ENCODE measurements at places on chromosomes 12 and 14.
A peak's percentile ranks its signal among the peaks of the same experiment; 100 is the strongest.

DNA sequence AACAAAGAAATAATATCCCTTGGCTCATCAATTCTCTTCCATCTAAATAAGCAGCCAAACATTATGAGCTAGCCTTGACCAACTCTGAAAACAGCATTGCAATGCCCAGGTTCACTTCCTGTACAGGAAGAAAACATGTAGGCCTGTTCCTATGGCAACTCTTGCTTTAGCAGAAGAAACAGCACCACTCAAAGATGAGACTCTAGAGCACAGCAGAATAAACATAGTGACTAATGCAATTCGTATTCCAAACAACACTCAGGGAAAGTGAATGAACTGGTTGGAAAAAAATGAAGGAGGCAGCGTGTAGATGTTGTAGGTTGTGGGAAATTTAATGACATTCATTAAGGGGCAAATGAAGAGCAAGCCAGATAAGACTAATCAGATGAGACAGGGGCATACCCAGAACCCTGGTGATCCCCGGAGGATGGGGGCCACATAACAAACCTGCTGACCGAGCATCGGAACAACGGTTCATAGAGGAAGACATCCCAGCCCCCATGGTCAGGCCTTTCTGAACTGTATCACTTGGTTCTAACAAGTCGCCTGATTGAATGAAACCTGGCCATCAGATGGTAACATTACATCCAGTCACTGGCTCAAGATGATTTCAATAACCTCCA is 9.0 kb downstream of the ARHGDIB start:
- DNase-seq = peak; percentile 90

DNA sequence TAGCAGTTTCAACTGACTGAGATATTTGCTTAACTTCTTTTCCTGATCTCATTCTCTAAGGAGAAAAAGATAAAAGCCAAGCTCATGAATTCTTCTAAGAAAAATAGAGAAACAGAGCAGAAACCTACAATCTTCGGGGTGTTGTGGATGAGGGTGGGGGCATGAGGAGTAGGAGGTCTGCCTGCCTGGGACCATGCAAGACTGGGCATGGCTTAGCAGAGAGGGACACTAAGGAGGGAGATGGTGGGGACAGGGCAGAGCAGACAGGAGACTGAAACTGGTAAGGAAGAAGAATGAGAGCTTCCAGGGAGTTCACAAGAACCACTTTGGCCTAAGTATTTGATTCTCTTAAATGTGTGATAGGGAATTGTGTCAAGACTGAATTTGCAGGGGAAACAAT is 188.0 kb downstream of the CFAP54 start:
- DNase-seq = no peak

GRCh38 chr12:47276621-47277309 is 197.0 kb upstream of the AMIGO2 start:
- DNase-seq = peak; percentile 90

- no peak for DNase-seq
These were observed 8.0 kb upstream of the MYH7 start for GRCh38 chr14:23443411-23443812.

DNA sequence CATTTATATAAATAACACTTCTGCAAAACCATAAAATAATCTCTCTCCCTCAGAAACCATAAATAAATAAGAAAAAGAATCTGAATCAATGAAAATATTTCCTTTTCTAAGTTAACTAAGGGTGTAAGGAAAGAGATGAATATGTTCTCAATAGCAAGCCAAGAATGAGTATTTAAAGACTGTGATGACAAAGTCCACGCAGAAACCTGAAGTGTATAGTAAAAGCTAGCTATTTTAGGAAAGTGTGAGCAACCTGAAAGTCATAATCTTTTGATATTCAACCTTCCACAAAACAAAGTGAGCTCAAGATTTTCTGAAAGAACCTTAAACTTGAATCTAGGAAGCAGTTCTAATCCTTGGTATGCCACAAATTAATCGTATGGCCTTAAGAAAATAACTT is 15.9 kb downstream of the EIF2S3B start:
- no peak for DNase-seq

DNA sequence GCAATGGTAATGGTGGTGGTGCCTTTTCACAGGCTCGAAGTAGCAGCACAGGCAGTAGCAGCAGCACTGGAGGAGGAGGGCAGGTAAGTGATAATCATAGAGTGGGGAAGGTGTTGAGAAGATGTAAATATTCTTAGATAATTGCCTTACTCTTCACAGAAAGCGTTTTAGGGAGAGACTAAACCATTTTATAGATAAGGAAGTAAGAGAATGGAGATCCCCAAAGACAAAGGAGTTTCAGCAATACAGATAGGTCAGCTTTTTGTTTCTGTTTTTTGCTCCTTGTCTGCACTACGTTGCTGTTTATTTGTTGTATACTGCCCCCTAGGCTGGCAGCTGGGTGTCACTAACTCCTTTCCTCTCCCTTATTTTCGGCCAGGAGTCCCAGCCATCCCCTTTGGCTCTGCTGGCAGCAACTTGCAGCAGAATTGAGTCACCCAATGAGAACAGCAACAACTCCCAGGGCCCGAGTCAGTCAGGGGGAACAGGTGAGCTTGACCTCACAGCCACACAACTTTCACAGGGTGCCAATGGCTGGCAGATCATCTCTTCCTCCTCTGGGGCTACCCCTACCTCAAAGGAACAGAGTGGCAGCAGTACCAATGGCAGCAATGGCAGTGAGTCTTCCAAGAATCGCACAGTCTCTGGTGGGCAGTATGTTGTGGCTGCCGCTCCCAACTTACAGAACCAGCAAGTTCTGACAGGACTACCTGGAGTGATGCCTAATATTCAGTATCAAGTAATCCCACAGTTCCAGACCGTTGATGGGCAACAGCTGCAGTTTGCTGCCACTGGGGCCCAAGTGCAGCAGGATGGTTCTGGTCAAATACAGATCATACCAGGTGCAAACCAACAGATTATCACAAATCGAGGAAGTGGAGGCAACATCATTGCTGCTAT is 2.0 kb downstream of the SP1 start:
- DNase-seq = peak; percentile 72

DNA sequence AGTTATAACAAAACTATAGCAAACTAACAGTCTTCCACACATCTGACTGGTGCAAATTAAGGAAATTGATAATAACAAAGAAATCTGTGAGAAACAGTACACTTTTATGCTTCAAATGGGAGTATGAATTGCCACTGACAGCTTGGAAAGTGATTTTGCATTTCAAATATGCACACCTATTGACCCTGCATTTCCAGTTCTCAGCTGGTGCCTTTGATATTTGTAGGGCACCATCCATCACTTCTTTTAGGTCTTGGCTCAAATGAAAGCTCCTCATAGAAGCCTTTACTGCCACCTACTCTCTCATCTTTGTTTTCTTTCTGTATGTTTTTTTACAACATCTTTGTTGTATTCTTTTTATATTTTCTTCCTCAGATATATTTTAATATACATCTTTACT is 125.1 kb downstream of the ST8SIA1 start:
- no peak for DNase-seq

DNA sequence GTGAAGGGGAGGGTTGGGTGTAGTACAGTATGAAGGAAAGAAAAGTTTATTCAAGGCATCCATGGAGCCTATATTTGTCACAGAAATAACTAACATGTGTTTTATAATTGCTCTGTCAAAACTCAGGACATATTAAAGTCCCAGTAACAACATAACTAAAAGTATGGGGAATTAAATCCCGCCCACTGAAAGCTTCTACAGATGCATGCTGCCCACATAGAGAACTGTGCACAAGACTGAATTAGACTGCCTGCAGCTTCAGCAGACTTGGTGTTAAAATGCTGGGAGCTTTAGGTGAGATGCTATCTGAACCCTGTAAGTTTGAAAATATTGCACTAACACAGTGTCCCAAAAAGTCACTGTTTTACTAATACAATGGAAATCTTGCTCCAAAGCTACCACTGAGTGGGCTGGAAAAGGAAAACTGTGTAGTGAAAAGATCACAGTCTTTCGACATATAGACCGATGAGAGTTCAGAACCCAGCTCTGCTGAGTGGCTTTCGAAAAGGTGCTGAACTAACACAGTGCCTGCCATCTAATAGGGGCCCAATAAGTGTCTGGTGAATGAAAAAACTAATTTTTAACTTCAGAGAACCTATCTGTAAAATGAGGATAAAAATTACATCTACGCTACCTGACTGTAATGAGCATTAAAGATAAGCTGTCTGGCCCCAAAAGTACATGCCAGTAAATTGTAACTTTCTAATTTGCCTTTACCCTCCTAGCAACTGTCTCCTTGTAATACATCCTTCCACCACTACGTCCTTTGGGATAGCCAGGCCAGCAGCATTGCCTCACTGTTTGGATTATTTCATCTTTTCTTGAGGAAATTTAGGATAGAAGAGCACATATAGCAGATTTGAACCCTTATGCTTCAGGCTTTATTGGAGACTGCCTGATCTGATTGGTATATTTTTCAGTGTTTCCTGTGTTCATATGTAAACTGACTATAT is 237.6 kb downstream of the BCAT1 start:
- no peak for DNase-seq

- DNase-seq = peak; percentile 30
These were observed 1.1 kb downstream of the ATXN2 start for GRCh38 chr12:111597831-111598636.

DNA sequence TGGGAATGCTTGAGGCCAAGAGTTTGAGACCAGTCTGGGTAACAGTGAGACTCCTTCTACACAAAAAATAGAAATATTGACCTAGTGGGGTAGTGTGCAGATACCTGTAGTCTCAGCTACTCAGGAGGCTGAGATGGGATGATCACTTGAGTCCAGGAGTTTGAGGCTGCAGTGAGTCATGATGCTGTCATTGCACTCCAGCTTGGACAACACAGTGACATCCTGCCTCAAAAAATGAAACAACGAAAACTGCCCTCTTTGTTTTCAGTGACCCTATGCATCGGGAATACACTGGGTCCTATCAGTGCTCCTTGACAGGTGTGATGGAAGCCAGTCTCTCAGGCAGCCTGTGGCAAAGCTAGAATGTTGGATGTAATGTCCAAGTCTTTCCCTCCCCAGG is 311.5 kb upstream of the OR4E1 start:
- DNase-seq = peak; percentile 55

GRCh38 chr14:70887207-70887681 is 20.0 kb upstream of the PCNX1 start:
- DNase-seq = no peak

DNA sequence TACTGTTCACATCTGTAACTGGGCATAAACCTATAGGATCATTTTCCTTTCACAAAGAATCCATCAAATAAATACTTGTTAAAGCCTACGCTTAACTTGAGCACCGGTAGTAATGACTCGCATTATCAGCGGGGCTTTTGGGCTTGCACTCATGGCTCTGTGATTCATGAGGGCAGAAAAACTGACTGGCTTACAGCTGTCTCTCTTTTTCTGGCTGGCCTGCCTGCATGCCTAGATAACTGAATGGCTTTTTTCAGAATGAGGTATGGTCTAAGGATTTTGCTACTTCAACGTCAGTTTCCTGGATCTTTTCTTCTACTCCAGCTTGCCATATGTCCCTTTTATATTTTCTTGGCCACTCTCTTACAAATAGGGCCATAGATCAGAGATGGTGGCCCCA is 531.1 kb downstream of the NRXN3 start:
- no peak for DNase-seq

DNA sequence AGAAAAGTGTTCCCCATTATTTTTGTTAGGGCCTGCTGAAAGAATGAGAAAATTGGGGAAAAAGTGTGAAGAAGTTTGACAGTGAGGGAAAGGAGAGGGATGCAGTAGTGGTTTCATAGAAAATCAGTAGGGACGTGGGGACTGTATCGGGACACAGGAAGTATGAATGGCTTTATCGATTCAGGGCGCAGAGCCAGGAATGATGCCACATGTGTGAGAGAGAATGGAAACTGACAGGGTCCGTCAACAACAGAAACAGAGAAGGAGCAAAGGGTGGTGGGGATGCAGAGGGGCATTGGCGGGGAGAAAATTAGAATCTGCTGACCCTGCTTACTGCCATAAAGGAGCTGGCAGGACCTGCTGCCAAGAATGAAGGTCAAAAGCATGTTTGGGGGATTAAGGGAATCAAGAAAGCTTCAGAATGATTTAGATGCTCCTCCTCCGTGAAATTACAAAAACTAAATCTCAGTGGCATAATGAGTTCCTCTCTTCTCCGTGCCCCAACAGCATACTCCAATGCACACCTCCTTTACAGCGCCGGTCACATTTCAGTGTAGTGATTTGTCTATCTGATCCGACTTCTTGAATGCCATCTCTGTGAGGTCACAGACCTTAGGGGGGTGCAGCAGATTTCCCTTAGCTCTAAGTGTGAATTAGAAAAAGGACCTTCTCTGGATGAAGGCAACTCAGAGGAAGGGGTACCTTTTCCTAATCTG is 92.6 kb downstream of the EMP1 start:
- DNase-seq = no peak

DNA sequence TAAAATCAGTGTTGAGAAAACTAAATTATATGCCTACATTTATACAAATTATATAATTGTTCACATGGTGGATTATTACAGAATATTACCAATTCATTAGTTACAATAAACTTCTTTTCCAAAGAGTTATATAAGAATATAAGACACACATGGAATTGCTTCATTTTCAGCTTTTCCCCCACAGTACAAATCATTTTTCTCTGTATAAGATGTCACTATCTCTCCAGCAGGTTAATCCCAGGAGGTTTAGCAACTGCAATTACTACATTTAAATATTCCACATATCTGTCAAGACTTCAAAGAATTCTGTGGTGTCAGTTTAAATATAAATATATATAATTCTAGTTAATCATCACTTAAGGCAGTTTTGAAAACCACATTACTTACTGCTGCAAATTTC is 59.6 kb upstream of the G2E3 start:
- DNase-seq = no peak

- DNase-seq = no peak
These were observed 23.7 kb upstream of the CHST11 start for GRCh38 chr12:104433061-104433460.

- no peak for DNase-seq
These were observed 53.6 kb upstream of the SRSF5 start for GRCh38 chr14:69713209-69713781.

GRCh38 chr14:90715495-90715894 is 100.7 kb downstream of the TTC7B start:
- no peak for DNase-seq

DNA sequence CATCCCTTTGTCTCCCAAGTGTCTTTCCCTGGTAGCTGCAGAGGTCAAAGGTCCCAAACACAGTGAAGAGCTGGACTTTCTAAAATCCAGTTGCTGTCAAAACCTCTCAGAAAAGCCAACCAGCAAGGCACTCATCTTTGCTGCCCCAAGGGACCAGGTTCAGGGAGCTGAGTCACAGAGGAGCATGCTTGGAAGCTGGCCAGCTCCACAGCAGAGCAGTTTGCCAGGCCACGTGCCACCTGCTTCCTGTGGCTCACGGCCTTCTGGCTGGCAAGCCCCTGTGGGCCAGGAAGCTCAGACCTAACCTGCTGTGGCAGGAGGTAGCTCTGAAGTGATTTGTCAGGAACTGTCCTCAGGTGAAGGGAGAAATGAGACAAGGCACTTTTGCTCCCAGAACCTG is 3.6 kb downstream of the ISCU start:
- DNase-seq = peak; percentile 96

Data from PC-3 (cell line).